ENCODE measurements at places on chromosomes 16 and 17.

DNA sequence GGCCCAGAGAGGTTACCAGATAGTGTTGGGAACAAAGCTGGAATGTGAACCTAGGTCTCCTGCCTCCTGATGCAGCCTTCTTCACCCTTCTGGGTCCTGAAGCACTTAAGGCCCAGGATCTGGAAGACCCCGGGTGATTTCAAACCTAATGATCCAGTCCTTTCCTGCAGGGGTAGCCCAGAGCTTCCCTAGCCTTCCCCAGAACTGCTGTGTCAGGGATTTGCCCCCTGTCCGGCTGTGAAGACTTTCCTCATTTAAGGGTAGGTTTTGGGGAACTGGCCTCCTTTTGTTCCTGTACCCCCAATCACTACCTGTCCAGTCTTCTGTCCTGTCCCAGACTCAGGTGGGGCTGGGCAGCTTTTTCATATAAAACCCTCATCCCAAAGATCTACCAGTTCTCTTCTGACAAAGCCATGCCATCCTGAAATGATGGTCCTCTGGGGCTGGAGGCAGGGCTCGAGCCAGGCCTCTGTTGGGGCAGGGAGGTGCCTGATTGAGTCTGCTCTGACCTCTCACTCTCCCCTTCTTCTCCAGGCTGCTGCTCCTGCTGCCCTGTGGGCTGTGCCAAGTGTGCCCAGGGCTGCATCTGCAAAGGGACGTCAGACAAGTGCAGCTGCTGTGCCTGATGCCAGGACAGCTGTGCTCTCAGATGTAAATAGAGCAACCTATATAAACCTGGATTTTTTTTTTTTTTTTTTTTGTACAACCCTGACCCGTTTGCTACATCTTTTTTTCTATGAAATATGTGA lies 1.3 kb downstream of the MT1X start:
- DNase-seq, result no peak

GRCh38 chr17:39604911-39605491 lies 2.7 kb downstream of the NEUROD2 start:
- no peak for DNase-seq

GRCh38 chr17:2057175-2057759 lies 2.4 kb downstream of the HIC1 start:
- no peak for DNase-seq

DNA sequence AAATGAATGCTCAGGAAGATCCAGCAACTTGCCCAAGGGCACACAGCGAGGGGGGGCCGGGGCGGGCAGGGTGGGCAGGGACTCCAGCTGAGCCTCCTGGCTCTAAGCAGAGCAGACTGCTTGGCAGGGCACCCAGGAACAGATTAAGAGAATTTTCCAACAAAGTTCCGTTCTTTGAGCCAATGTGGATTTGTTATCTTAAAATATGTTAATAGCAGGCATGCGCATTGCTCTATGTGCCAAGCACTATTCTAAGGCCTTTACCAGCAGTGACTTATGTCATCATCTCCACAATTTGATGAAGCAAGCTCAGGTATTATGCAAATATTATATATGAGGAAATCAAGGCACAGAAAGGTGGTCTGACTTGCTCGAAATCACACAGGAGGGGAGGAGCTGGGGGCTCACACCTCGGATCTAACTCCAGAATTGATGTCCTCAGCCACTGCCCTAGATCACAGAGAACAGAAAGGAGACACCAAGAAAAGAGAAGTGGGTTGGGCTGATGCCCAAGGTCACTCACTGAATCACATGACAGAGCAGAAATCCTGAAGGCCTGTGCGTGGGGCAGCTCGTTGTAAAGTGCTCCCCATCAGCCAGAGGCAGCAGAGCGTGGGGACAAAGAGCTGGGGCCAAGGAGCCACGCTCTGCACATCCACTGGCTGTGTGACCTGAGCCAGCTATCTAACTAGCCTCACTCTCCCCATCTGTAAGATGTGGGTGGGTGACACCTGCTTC lies 23.2 kb upstream of the MEAK7 start:
- DNase-seq, result no peak

DNA sequence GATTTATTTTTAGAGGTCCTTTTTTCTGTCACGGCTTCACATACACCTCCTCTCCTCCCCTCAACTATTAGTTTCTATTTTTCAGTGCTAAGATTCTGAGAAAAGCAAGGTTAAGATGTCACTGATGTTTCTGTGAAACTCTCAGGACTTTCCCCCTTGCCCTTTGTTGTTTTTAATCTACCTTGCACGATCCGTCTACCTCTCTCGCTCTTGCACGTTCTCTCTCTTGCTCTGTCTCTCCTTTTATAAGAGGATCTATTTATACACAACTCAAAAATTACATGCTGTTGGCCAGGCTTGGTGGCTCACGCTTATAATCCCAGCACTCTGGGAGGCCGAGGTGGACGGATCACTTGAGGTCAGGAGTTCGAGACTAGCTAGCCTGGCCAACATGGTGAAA lies 43.6 kb downstream of the RPA1 start:
- DNase-seq, result no peak

All from activated naive CD4-positive, alpha-beta T cell (primary cell).